Activated CD8-positive, alpha-beta T cell treated with anti-CD3 and anti-CD28 coated beads, Interleukin-2, amount 10 ng/mL, durations not matched to agents 7 days and 5 days (primary cell): ENCODE measurements at places on chromosomes 7 and 10.

DNA sequence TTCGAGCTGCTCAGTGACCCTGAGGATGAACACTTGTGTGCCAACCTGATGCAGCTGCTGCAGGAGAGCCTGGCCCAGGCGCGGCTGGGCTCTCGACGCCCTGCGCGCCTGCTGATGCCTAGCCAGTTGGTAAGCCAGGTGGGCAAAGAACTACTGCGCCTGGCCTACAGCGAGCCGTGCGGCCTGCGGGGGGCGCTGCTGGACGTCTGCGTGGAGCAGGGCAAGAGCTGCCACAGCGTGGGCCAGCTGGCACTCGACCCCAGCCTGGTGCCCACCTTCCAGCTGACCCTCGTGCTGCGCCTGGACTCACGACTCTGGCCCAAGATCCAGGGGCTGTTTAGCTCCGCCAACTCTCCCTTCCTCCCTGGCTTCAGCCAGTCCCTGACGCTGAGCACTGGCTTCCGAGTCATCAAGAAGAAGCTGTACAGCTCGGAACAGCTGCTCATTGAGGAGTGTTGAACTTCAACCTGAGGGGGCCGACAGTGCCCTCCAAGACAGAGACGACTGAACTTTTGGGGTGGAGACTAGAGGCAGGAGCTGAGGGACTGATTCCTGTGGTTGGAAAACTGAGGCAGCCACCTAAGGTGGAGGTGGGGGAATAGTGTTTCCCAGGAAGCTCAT lies 1.1 kb downstream of the DDIT4 start:
- peak; percentile 83 for DNase-seq

DNA sequence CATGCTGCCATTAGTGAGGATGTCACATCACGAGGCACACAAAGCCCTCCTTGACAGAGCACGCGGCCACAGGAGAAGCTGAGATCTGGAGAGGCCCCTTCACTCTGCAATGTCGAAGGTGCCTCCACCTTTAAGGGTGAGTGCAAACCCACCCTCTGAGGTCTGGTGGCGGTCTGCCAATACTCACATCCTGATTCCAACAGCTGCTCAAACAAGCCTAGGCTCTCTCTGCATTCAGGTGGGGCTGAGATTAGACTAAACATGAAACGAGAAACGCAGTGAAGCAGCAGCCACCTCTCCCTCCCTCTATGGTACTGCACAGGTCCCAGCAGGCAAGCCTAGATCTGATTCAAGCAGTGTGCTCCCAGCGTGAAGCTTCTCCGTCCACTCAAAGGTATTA lies 151.8 kb downstream of the TCERG1L start:
- DNase-seq, result no peak

- DNase-seq, result no peak
Observed at GRCh38 chr7:74568658-74569057, 88.9 kb upstream of the GTF2I start.

- DNase-seq, result no peak
Observed at GRCh38 chr7:53101026-53101425, 65.6 kb downstream of the POM121L12 start.

DNA sequence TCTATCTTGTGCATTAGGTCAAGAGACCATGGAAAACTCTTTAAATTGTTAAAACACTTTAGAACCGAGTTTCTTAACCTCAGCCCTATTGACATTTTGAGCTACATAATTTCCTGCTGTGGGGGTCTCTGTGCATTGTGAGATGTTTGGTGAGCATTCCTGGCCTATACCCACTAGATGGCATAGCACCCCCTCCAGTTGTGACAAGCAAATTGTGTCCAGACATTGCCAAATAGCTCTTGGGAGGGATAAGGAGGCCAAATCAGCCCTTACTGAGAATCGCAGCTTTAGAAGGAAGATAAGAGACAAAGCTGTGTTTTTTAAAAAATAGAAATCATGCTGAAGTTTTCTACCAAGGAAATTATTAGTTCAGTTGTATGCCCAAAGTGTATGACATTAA lies 1158.5 kb upstream of the C7orf33 start:
- no peak for DNase-seq

GRCh38 chr10:15163253-15163828 lies 5.2 kb downstream of the NMT2 start:
- DNase-seq, result no peak

DNA sequence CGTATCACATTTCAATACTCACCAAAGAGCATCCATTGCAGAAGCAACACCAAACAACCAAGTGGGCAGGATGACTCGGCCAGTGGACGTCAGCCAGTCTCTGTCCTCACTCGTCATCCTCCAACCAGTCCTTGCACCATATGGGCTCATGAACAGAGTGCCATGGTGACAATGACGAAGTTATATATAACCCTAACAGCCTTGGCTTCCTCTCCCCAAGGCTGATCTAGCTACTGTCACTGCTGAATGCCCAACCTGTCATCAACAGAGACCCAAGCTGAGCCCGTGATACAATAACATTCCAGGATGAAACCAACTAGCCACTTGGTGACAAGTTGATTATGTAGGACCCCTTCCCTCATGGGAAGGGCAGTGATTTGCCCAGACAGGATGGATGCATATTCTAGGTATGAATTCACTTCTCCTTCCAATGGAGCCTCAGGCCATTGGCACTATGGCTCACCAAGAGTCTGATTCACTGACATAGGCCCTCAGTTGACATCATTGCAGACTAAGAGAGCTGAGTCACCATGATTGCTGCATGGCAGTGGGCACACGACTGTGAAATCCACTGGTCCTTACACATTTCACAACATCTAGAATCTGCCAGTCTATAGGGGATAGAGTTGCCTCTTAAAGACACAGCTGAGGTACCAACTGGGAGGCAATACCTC lies 26.3 kb upstream of the PPIF start:
- DNase-seq, result no peak

DNA sequence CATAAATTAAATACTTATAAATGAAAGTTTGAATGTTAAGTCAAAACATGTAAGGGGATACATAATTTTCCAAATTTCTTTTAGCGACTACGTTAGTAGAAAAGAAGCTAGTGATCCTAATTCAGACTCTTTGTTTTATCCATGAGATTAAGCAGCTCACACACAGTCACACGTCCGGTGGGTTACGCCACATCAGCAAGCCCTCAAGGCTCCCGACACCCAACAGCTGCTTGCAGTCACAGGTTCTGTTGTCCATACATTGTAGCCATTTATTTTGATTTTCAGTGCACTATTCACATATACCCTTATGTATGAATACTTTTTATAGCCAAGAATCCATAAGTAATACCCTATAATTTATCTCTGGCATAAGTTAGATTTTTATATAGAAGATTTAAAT lies 39.5 kb downstream of the XRCC2 start:
- DNase-seq, result no peak

DNA sequence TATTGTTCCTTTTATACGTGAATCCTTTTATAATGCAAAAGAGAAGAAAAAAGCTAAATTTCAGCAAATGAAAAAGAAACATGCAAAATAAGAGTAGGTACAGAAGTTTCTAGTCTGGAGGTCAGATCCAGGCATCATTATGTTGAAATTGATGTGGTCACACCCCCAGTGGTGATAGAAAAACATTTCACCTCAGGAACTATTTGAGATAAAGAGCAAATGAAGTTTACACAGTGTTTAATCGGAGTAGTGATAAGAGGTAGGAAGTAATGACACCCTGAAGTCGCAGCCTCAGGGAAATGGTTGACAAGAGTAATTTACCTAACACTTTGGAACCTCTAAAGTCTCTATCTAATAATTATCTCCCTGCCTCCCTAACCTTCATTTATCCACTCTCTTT lies 536.0 kb upstream of the STEAP1 start:
- DNase-seq, result no peak

GRCh38 chr7:131425992-131426391 lies 98.3 kb downstream of the MKLN1 start:
- DNase-seq, result no peak

- no peak for DNase-seq
Observed at GRCh38 chr7:111758332-111758731, 196.0 kb upstream of the IMMP2L start.

GRCh38 chr7:24036033-24036412 lies 248.0 kb upstream of the NPY start:
- no peak for DNase-seq

- DNase-seq, result peak; percentile 66
Observed at GRCh38 chr7:43758029-43758821, at the start of gene BLVRA. Gene BLVRA (plus strand): TSS chr7:43758680. CDS start chr7:43771159, 12,479 bp downstream.

DNA sequence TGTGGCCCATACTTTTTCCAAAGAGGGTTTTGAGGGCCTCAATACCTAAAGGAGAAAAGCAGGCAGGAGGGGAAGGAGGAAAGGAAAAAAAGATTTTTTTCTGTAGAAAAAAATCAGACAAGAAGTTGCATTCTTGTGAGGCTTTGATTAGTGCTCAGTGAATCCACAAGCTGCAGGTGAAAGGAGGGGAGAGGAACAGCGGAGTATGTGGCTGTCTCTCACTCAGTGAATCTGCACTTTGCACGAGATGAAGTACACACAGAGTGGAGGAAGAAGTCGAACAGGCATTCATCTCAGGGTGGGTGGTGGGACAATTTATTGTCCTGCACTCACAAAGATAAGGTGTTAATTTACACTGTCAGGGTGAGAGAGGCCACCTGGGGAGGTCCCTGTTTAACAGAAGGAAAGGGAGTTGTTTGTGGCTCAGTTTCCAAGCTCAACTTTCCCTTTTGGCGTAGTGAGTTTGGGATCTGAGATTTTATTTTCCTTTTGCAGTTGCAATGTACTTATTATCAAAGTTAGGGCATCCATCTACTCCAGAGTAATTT lies 49.0 kb upstream of the VIPR2 start:
- no peak for DNase-seq

- no peak for DNase-seq
Observed at GRCh38 chr10:83654689-83655088, 484.6 kb upstream of the GHITM start.

DNA sequence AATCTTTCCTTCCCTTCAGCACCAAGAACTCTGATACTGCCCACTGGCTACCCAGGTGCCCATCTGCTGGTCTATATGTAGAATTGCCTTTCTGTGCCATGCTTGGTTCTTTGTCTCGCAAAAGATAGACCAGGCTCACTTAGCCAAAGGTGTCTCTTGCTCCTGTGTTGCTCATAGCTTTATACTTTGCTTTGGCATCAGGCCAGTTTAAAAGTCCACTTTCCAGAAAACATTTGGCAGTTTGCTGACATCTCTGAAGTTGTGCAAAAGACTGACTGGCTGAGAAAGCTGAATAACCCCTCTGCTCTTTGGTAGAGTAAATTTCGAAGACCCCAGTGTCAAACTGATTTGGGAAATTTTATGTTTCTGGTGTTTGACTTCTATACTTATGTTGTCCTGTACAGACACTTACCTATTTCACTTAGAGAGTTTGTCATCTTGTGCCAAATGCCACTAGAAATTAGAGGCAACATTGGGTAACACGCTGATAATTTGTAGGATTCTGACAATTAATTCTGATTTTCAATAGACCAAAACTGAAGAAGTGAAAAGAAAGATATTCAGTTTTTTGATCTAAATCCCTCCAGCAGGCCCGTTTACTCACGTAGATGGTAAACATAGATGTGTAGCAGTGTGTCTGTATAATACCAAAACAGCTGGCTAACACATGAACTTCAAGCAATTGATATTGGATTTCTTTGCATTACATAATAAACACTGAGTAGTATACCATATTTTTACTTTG lies 91.1 kb downstream of the CPED1 start:
- DNase-seq, result no peak

DNA sequence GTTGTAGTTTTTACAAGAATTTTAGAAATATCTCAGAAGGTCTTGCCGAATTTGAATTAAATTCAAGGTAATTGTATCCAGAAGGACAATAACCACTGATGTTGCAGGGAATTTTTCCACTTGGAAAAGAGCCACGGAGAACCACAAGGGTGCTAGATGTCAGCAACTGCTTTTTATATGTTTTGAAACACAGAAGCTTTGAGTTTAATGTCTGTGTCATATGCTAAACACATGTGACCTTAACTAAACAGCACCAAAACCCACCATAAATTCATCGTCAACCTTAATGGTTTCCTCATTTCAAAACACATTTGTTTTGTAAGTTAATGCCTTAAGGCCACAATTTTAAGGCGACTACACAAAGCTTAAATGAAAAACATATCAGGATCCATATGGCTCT lies 106.9 kb downstream of the COL28A1 start:
- no peak for DNase-seq

DNA sequence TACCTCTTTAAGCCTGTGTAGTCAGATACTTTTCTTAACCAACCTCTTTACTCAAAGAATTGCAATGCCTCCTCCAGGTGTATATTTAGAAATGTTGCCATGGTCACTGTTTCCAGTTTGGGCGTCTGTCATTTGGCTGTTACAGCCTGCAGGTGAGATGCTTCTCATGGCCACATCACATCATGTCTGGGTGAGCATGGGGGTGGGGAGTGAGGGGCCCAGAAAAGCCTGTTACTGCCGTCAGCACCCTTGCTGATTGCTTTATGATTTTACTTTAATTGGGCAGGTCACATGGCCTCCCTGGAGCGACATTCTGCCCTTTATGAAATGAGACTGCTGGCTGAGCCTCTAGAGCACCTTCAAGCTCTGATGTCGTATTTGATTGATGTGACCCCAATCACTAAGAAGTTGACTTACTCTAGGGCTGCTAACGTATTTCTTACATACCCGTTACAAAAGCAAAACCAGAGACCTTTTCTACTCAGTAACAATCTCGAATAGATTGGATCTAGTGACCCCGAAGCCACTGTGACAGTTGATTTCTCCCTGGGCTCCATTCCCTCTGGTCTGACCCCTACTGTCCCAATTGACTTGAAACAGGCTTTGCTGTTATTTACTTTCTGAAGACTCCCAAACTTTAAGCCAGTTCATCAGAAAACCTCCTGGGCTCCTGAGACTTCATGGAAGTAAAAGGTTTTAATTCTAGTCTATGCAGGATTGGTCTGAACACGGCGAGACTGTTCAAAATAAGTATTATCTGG lies 60.7 kb downstream of the OTUD1 start:
- DNase-seq, result no peak

DNA sequence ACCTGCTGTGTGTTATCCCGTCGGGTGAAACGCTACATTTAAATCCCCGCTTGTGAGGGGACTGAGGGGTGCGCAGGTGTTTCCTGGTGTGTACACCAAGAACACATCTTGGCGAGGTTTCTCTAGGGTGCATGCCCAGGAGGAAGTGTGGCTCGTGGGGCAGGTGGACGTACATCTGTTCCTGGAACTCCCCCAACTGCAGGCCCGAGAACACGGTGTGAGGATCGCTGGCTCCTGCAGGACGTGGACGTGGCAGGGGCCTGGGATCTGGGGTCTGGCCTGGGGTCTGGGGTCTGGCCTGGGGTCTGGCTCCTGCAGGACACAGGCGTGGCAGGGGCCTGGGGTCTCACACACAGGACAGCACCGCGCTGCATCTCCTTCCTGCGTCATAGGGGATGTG lies 10.1 kb downstream of the KNDC1 start:
- DNase-seq, result no peak

DNA sequence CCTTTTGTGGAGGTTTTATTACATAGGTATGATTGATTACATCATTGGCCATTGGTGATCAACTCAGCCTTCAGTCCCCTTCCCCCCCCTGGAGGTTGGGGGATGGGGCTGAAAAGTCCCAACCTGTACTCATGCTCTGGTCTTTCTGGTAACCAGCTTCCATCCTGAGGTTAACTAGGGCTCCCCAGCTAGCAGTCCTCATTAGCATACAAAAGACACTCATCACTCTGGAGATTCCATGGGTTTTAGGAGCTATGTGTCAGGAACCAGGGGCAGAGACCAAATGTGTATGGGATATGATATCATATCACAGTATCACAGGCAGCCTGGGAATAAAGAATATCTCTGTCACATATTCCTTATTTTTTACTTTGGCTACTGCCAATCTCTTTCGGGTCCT lies 13.6 kb downstream of the CCSER2 start:
- no peak for DNase-seq
